Activated CD8-positive, alpha-beta T cell treated with anti-CD3 and anti-CD28 coated beads, Interleukin-2, amount 10 ng/mL, durations not matched to agents 7 days and 5 days (primary cell): ENCODE measurements at places on chromosomes 13 and 19.

- no peak for DNase-seq
Observed at GRCh38 chr13:33204130-33204927, 81.2 kb downstream of the STARD13 start.

GRCh38 chr13:19305434-19305833 lies 123.8 kb upstream of the TUBA3C start:
- no peak for DNase-seq

- no peak for DNase-seq
Observed at GRCh38 chr13:81738364-81738763, 1397.4 kb upstream of the SPRY2 start.

DNA sequence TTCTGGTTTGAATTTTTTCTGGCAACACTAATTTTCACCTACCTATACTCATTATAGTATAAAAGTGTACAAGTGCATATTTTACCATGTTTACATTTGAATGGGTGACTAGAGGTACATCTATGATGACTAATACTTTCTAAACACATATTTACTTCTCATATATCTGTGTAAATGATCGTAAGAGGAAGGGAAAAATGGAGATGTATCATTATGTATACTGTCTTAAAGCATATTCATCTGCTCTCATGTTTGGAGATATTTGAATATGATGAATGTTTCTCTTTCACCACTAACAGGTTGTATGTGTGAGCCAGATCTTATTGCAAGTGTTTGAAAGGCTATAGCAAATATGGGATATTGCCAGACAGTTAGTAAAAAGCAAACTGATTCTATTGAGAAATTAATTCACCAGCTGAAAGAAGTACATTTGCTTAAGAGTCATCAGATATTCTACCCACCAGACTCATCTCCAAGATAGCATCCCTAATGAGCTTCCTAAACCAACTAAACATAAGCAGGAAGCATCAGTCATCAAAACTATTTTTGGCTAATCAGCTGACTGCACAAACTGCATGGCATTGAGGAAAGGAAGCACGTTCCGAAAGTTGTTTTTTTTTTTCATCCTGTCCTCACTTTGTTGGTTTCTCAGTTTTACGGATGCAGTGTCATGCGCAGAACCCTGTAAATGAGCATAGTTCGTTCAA lies 738.2 kb downstream of the GPC5 start:
- DNase-seq = no peak

DNA sequence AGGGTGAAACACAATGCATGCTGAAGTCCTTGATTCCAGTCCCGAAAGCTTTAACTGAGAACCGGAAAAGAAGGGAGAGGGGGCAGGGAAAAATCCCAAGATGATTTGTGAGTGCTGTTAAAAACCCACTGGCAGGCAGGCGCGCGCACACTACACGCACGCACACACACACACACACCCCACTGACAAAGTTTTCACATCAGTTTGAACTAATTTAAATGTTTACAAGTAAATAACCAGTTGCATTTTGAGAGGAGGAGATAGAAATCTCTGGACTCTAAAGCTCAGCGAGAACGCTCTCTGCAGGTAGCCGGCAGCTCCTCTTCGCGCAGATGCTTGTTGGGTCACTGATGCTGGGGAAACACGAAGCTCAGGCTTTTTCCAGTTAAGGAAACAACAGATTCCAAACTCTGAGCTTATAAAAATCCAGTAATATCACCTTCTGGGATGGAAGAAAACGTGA lies 818 bp upstream of the SLITRK1 start:
- DNase-seq = no peak

GRCh38 chr19:31671411-31672035 lies 322.3 kb upstream of the TSHZ3 start:
- no peak for DNase-seq

DNA sequence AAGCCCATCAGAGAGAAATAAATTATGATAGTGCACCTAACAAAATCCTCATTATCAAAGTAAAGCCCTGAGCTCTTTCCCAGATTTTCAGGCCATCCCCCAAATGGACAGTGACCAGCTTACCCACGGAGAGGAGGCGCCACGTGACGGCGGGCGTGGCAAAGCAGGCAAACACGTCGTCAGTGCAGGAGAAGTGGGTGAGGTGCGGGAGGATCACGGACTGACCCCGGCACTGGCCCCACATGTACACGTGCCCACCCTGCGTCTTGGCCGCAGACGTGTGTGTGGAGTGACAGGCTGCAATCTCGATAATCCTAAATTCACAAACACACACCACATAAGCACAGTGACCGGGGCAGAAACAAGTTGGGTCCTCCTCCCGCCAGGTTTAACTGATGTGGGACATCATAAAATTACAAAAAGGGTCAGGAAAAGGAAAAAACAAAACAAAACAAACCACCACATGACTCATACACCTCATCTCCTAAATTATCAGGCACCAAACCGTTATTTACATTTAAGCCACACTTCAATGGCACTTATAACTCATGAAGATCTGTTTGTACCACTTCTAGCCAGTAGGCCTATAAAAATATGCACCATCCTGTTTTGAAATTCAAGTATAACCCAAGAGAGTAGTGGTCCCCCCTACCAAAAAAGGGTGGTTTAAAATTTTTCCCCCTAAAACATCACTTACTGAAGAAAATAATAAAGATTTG lies 30.1 kb downstream of the RCBTB2 start:
- DNase-seq = no peak

DNA sequence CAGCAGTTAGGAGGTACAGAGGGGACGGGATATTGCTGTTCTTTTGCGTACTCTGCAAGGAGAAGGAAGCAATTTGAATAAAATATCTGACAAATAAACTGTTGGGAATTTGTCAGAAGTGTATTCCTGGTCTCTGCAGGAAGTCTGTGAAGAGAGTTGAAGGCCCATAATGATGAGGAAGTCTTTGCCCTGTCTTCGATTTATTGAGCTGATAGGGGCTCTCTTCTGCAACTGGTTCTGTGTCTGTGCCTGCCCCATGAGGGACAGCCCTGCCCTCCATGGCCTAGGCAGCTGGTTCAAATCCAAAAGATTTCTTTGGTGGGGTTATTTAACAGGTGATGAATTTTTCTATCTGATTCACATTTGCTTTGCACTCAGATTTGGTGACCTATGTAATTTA lies 339.7 kb upstream of the EDNRB start:
- DNase-seq = no peak

GRCh38 chr19:12790628-12791344 lies 500 bp upstream of the JUNB start:
- DNase-seq = peak; percentile 40

GRCh38 chr13:113145911-113146598 lies 12.4 kb upstream of the PROZ start:
- DNase-seq = no peak

DNA sequence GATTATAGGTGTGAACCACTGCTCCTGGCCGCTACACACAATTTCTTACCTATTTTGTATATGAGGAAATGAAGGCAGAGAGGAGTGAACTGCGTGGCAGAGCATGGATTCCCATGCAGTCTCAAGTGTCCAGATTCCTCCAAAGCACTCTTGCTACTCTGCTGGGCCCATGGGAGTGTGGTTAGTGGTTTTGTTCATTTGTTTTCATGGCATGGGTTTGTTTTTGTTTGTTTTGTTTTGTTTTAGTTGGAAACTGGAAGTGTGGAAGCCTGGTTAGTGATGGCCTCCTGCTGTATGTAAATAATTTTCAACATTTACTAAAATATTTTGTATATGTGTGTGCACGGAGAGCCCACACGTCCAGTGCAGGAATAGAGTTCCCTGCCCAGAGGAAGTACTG lies 61.3 kb upstream of the LRCH1 start:
- DNase-seq = no peak

DNA sequence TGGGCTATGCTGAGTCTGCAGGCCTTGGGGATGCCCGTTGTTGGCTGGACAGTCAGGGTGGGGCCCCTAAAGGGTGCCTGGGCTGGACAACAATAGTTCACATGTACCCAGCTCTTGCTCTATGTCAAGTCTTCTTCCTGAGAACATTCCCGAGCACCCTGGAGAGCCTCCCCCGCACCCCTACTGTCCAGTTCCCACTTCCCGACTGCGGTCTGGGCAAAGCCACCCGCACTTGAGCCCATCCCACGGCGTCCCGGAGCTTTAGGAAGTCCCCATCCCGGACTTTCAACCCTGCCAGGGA lies 1.1 kb upstream of the MPND start:
- no peak for DNase-seq

GRCh38 chr13:97212601-97213040 lies 9.5 kb upstream of the MBNL2 start:
- DNase-seq = no peak

DNA sequence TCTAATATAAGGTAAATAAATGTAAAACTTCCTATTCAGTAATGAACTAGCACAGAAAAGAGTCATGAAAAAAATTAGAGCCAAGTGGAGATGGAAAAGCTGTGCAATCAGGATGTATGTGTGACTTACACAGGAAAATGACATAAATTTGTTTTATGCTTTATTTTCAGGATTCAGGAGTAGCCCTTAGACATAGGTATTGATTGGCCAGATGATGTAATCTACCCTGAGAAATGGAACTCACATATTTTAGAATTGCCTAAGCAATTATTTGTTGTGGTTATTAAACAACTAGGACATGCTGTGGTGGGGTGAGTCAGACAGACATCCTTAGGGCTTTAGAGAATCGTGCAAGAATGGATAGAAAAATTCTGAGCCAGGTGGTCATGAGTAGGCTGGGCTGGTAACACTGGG lies 110.6 kb downstream of the PCDH9 start:
- DNase-seq = no peak

DNA sequence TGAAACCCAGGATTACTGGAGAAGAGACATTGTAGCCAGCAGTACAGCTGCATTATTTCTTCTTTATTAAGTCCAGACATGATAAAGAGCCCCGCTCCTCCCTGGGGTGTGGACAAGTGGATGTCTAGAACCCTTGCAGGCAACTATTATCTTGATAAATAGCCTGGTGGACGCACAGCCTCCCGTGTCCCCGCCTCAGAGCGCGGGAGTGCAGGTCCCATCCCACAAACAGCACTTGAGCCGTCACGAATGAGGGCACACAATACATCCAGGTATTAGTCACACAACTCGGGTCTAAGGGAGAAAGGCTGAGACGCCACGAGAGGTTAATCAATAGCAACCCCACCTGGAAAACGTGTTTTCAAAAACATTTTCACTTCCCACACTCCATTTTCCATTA lies 213.2 kb upstream of the SOX1 start:
- DNase-seq = no peak

DNA sequence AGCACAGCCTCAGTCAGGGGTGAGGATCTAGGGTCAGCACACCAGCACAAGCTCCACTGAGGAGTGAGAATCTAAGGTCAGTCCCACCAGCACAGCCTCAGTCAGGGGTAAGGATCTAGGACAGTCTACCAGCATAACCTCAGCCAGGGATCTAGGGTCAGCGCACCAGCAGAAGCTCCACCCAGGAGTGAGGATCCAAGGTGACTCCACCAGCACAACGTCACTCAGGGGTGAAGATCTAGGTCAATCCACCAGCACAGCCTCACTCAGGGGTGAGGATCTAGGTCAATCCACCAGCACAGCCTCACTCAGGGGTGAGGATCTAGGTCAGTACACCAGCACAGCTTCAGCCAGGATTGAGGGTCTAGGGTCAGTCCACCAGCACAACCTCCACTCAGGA lies 64.5 kb downstream of the RAB20 start:
- no peak for DNase-seq

DNA sequence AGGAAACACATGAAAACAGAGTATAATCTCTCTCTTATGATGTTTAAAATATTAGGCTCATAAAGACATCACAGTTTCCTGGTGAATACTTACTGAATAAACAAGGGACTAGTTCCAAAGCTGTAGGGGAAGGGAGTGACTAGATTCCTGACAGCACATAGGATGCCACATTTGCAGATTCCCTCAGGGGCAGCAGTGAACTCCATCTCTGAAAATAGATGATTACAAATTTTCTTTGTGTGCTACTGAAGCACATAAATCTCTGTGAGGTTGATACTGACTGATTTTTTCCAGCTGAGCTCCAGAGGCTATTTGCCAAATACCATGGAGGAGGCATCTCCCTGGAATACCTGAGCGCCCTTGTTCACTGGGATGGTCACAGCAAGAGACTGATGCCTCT lies 77.3 kb downstream of the FGF9 start:
- no peak for DNase-seq

- no peak for DNase-seq
Observed at GRCh38 chr13:112105244-112105681, 38.3 kb downstream of the SOX1 start.

- no peak for DNase-seq
Observed at GRCh38 chr13:29925457-29926097, 75.2 kb upstream of the UBL3 start.

- no peak for DNase-seq
Observed at GRCh38 chr19:750640-751423, at the start of gene MISP. TSS of gene MISP (plus strand) at chr19:751112. CDS start at chr19:756947, 5,835 bp downstream.

DNA sequence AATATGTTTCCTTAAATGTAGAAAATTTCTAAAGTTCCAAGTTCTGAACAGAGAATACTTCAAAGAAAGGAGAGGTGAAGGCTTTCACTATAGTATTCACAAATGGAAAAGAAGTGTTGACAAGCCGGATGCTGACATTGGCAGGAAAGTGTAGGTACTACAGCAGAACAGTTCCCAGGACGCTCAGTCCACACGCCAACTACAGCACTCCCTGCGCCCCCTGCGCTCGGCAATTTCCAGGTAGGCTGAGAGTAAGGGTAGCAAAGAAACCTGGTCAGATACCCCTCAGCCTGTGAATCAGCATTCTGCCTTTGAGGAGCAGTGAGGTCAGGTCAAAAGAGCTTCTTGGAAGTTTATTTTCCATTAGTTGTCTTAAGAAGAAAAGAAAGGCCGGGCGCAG lies 115.3 kb downstream of the NALCN start:
- DNase-seq = no peak

- no peak for DNase-seq
Observed at GRCh38 chr19:30696514-30696913, 324.3 kb downstream of the ZNF536 start.

DNA sequence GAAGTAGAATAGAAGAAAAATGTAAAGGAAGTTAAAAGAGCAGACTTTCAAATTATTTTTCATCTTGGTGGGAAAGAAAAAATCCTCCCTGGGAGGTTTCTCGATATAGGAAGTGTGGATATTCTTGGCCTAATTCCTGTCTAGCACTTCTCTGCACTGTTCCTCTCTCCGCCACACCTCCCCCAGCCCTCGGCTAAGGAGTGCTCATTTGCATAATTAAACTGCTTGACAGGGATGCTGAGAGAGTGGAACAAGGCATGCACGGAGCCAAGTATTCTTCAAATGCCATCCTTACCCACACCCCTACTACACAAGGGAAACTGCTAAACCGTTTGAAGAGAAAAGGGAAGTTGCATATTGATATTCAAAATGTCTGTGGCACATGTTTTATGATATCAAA lies 511.0 kb upstream of the HTR2A start:
- DNase-seq = no peak
